Glomerular endothelial cell (primary cell): ENCODE measurements at places on chromosomes 5 and 9. TPM values are rescaled to one million over a fixed set of nuclear protein-coding genes. Genes with fewer than 3 reads are reported as not detected.
A peak's percentile ranks its signal among the peaks of the same experiment; 100 is the strongest.

DNA sequence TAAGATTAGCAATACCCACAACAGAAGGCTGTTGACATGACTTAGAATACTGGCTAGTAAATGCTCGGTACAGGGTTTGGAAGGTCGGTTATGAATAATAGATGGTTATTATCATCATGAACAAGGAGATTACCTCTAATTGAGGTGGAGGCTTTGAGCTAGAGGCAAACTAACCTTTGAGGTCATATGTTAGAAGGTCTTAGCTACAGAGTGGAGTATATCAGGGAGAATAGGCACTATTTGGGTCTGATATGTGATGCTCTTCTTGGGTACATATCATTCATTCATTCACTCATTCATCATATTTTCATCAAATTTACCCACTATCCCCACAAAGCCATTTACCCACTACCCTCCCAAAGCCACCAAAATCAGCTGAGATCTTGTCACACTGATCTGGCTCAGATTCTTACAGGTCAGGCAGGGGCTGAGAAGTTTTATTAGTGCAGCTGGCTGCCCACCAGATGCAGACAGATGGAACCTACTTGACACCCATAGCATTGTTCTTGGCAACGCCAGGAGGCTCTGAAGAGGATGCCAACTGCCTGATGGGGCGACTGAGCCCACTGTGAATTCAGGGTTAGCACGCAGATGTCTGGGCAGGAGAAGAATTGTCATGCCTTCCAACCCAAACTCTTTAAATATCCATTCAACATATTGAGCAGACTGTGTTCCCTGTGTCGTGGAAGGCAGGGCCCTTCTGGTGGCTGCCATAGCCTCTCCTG, 90.2 kb upstream of the SH3PXD2B start:
- DNase-seq: no peak

DNA sequence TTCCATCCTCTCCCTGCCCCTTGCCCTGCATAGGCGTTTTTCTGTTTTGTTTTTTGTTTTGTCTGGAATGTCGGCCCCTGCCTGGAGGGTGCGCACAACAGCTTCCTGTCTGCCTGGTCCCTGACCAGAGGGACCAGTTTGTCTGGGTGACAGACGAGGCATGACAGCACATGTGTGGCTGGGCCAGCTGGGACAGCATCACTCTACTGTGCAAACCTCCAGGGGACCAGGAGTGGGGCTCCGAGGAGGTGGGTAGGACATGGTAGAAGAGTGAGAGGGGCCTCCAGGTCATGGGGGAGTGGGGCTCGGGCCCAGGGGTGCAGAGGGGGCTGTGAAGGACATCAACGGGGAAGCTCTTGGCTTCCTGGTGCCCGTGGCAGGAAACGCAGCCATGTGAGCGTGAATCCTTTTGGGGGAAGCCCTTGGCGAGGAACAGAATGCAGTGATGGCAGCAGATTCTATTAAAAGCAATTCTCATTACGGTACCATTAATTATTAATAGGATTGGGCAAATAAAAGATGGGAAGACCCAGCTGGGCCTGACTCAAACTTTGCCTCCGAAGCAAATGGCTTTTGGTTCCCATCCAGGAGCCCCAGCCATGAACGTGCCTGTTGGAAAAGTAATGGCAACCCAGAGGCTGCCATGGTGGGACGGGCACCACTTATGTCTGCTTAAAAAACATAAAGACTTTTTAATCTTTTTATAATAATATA, 184.4 kb upstream of the IER5L start:
- DNase-seq: no peak

DNA sequence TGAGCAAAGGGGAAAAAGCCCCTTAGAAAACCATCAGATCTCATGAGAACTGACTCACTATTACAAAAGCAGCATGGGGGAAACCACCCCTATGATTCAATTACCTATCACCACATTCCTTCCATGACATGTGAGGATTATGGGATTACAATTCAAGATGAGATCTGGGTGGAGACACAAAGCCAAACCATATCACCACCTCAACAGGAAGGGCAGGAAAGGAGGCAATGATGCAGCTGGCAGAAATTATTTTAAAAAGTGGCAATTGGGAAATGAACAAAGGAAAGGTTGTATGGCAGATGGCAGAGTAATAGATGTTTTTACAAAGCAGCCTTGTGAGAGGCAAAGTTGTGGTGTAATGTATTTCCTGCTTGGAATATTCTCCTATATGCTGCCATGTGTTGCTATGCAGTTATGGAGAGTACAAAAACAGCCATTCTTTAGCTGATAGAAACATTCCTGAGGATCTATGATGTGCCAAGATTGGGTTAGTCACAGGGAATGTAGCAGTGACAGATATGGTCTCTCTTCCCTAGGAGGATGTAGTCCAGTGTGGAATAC, 138.8 kb downstream of the SMC2 start:
- no peak for DNase-seq

DNA sequence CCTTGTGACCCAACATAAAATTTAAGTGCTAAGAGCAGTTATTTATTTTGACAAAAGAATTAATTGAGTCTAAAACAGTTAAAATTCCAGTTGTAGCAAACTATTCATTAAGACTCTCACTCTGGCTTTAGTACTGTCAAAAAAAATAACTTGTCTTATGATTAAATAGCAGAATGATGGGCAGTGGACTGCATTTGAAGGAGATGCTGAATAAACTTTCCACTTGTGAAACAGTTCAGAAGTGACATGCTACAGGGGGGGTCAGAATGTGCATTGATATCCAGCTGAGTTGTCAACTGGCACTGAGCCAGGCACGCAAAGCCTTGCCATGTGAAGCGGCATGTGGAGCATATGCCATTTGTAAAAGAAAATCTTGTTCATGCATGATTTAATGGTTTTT, 76.0 kb downstream of the FCHO2 start:
- DNase-seq: peak; percentile 7

DNA sequence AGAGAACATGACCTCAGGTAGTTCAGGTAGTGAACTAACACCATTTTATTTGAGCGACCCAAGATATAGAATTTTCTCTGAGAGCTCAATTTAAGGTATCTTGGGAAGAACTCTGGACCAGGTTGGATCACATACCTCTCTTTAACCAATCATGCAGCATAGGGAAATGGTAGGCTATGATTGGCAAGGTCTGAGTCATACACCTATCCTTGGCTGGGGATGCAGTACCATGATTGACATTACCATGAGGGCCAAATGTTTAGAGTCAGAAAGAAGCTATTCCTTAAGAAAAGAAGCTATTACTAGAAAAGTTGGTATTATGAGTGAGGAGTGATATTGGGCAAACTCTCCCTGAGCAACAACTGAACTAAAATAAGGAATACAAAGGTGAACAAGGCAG, 258.7 kb downstream of the KCTD16 start:
- DNase-seq: no peak

GRCh38 chr9:129266536-129266935, 88.5 kb upstream of the IER5L start:
- no peak for DNase-seq

DNA sequence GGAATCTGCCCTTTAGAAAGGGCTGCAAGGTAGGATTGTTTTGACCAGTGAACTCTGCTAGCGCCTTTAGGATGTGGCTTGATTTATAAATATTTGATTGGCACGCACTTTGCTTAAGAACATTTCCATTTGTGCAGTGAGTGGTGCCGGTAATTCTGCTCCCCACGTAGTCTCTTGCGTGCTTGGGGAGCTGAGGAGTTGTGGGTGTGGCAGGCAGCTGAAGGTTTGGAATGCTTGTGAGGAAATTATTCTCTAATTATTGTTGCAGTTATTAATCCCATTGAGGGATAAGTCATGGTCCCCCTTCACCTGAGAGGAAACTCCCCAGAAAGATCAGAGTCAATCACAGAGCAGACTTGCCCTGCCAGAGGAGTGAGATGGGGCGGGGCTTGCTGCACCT, 76.7 kb downstream of the FGF1 start:
- DNase-seq: no peak

The FIBCD1 gene
- 0.05 TPM in 1 of 2 replicates, not detected in the other for total RNA-seq

DNA sequence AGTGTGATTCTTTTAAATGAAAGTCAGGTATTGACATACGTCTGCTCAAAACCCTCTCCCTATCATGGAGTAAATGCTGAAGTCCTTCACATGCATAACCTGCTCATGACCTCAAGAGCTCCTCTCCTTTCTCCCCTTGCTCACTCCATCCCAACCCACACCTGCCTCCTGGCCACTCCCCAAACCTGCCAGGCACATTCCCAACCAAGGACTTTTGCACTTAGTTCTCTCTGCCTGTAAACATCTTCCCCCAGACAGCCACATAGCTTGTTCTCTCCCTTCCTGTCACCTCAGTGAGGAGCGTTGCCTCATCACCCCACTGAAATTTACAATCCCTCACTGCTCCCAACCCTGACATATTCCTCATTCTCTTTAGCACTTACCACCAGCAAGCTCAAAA, 8.7 kb downstream of the SETD9 start:
- no peak for DNase-seq

The TMEM252 gene
- not detected in 2 replicates for total RNA-seq

The GPR150 gene
- 0.10 and 0.82 TPM in 2 replicates for total RNA-seq
